Transverse colon (tissue), 4 donors: ENCODE measurements at places on chromosomes 7 and 10. TPM values are rescaled to one million over a fixed set of nuclear protein-coding genes. Genes with fewer than 3 reads are reported as not detected.

Gene HTR5A
- not detected for total RNA-seq

Gene AGBL3
- total RNA-seq, result 2.6 TPM

Gene VWDE
- total RNA-seq, result not detected

Gene ASIC3
- 2.6 TPM for total RNA-seq

Gene CYTH3
- 25.4 TPM for total RNA-seq

Gene TRIM56
- total RNA-seq, result 50.0 TPM

Gene ZNF316
- total RNA-seq, result 75.6 TPM

Gene A1CF
- 67.9 TPM for total RNA-seq

Gene OPN1SW
- total RNA-seq, result not detected

Gene CPA2
- total RNA-seq, result not detected

Gene MLXIPL
- total RNA-seq, result 17.3 TPM

Gene CNPY1
- not detected for total RNA-seq
